ENCODE measurements at places on chromosomes 13 and 19.

GRCh38 chr13:100828226-100828625 is 153.6 kb upstream of the TMTC4 start:
- no peak for DNase-seq

- DNase-seq, result no peak
These were observed 254.6 kb downstream of the SPRY2 start for GRCh38 chr13:80086304-80086721.

GRCh38 chr13:38624822-38625221 is 62.1 kb upstream of the FREM2 start:
- no peak for DNase-seq

- no peak for DNase-seq
These were observed 7.7 kb downstream of the NDUFB7 start for GRCh38 chr19:14563989-14564651.

All from stimulated activated CD8-positive, alpha-beta memory T cell treated with anti-CD3 and anti-CD28 coated beads, Interleukin-12 subunit alpha, Interleukin-12 subunit beta, amount 100 ng/mL, for 4 hours (primary cell).